ENCODE measurements at places on chromosomes 4 and X. TPM values are rescaled to one million over a fixed set of nuclear protein-coding genes. Genes with fewer than 3 reads are reported as not detected.

The GABRB1 gene
- not detected for total RNA-seq

The SERPINA7 gene
- total RNA-seq, result not detected

The SFRP2 gene
- not detected for total RNA-seq

The LINC00632 gene
- 45.1 TPM for total RNA-seq

The GABRG1 gene
- total RNA-seq, result 0.92 TPM

The SASH3 gene
- total RNA-seq, result not detected

The SYTL5 gene
- 0.17 TPM for total RNA-seq

The TLR7 gene
- not detected for total RNA-seq

The RGN gene
- not detected for total RNA-seq

The CCDC120 gene
- total RNA-seq, result 0.52 TPM

Data from NCI-H460 (cell line).